ENCODE measurements at places on chromosomes 13 and 19.

- H3K27me3 ChIP-seq: no peaks in the 10 kb centered on the region
- no peak overlapping the region for H3K27ac ChIP-seq
- DNase-seq: no peak
- no peaks in the 10 kb centered on the region for H3K4me1 ChIP-seq
These were observed 216.1 kb downstream of the SLITRK1 start for GRCh38 chr13:83666141-83666540.

GRCh38 chr13:109786457-109787134 is at the start of gene IRS2:
Gene IRS2, minus strand, starts transcription at chr13:109786583. Its CDS starts 530 bp downstream, at chr13:109786053.
- DNase-seq: peak; percentile 86
- no peaks in the 10 kb centered on the region for H3K27me3 ChIP-seq
- H3K4me1 ChIP-seq: peaks cover 18% of the 10 kb centered on the region
- peak within 1 kb of the TSS; percentile 94 for H3K27ac ChIP-seq

GRCh38 chr13:82681535-82681934 is 1200.7 kb downstream of the SLITRK1 start:
- H3K27me3 ChIP-seq: no peaks in the 10 kb centered on the region
- H3K4me3 ChIP-seq: no peak overlapping the region
- no peaks in the 10 kb centered on the region for H3K36me3 ChIP-seq
- no peak for DNase-seq

- no peaks in the 10 kb centered on the region for H3K36me3 ChIP-seq
- peaks cover 22% of the 10 kb centered on the region for H3K4me1 ChIP-seq
- H3K27ac ChIP-seq: no peak overlapping the region
- no peak for DNase-seq
- H3K27me3 ChIP-seq: no peaks in the 10 kb centered on the region
These were observed 2.8 kb downstream of the ARID3A start for GRCh38 chr19:928471-929202.

DNA sequence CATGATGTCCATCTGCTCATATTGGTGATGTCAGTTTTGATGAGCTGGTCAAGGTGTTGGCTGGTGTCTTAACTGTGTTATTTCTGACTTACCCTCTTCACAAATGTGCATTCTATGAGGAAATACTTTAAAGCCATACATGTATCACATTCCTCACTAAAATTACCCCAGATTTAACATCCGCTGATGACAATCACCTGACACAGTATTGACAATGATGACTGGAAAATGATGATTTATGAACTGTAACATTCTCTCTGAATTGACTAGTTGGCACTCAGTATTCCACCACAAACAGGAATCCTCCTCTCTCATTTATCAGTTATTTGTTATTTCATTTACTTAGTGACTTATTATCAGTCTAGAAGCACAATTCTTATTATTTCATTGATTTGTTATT is 117.3 kb downstream of the ITGBL1 start:
- no peaks in the 10 kb centered on the region for H3K27me3 ChIP-seq
- H3K4me3 ChIP-seq: no peak overlapping the region
- H3K27ac ChIP-seq: no peak overlapping the region
- H3K4me1 ChIP-seq: peaks cover 31% of the 10 kb centered on the region
- no peak for DNase-seq
- H3K36me3 ChIP-seq: no peaks in the 10 kb centered on the region

DNA sequence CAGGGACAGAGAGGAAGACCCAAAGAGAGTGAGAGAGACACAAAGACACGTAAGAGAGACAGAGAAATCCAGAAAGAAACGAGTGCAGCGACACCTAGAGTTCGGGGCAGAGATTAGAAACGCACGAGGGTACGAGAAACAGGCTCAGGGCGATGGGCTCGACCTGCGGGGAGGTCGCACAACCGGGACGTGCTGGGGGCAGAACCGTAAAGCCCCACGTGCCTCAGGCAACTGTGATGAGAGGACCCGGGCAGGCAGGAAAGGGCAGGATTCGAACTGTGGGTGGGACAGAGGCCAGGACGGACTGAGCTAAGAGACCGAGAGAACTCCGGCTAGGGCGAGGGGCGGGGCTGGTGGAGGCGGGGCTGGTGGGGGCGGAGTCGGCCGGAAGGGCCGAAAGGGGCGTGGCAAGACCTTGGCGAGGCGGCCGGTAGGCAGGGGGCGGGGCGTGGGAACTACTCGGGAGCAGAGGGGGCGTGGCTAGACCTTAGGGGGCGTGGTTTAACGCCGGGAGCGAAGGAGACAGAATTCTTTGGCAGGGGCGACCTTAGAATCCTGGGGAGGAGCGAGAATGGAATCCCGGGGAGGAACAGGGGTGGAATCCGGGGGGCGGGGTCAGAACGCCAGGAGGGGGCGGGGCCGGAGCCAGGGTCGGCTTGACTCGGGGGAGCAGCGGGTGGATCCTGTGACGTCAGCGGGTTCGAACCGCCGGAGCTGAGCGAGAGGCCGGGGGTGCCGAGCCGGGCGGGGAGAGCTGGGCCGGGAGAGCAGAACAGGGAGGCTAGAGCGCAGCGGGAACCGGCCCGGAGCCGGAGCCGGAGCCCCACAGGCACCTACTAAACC is at the start of gene NECTIN2:
TSS of gene NECTIN2 (plus strand) at position 686 of the 843 bp plus-strand sequence. CDS start 229 bp downstream, outside the sequence.
- H3K36me3 ChIP-seq: no peaks in the 10 kb centered on the region
- peak within 1 kb of the TSS; percentile 80 for H3K4me3 ChIP-seq
- peak within 1 kb of the TSS; percentile 89 for H3K27ac ChIP-seq
- no peaks in the 10 kb centered on the region for H3K27me3 ChIP-seq
- peaks cover 33% of the 10 kb centered on the region for H3K4me1 ChIP-seq

- no peak overlapping the region for H3K27ac ChIP-seq
- DNase-seq: no peak
- H3K4me1 ChIP-seq: no peaks in the 10 kb centered on the region
- H3K36me3 ChIP-seq: no peaks in the 10 kb centered on the region
- no peak overlapping the region for H3K4me3 ChIP-seq
- H3K27me3 ChIP-seq: no peaks in the 10 kb centered on the region
These were observed 2701.3 kb downstream of the PCDH9 start for GRCh38 chr13:64528838-64529237.

DNA sequence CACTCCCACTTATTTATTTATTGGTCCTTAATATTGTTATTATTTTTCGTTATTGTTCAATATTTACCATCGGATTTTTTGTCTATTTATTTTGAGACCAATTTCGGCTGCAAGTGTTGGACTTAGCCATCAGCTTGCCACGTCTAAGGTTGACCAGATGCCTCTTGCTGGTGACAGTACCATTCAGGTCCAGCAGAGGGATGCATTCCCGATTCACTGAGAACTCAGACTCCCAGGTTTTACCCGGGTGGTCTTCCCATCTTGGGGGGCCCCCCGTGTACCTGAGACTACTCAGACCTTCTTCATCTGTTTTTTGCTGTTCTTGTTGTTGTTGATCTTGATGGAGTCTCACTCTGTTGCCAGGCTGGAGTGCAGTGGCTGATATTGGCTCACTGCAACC is 1435.2 kb downstream of the UQCRFS1 start:
- H3K4me1 ChIP-seq: no peaks in the 10 kb centered on the region
- no peak for DNase-seq
- H3K27ac ChIP-seq: no peak overlapping the region

GRCh38 chr13:24617256-24618010 is 62.8 kb upstream of the ATP12A start:
- no peak overlapping the region for H3K4me3 ChIP-seq
- no peaks in the 10 kb centered on the region for H3K4me1 ChIP-seq
- DNase-seq: no peak
- no peaks in the 10 kb centered on the region for H3K27me3 ChIP-seq

Measured in thoracic aorta (tissue), 2 donors.